NCI-H1105 (cell line): ENCODE measurements at places on chromosomes 16 and 17.
A peak's percentile ranks its signal among the peaks of the same experiment; 100 is the strongest.

DNA sequence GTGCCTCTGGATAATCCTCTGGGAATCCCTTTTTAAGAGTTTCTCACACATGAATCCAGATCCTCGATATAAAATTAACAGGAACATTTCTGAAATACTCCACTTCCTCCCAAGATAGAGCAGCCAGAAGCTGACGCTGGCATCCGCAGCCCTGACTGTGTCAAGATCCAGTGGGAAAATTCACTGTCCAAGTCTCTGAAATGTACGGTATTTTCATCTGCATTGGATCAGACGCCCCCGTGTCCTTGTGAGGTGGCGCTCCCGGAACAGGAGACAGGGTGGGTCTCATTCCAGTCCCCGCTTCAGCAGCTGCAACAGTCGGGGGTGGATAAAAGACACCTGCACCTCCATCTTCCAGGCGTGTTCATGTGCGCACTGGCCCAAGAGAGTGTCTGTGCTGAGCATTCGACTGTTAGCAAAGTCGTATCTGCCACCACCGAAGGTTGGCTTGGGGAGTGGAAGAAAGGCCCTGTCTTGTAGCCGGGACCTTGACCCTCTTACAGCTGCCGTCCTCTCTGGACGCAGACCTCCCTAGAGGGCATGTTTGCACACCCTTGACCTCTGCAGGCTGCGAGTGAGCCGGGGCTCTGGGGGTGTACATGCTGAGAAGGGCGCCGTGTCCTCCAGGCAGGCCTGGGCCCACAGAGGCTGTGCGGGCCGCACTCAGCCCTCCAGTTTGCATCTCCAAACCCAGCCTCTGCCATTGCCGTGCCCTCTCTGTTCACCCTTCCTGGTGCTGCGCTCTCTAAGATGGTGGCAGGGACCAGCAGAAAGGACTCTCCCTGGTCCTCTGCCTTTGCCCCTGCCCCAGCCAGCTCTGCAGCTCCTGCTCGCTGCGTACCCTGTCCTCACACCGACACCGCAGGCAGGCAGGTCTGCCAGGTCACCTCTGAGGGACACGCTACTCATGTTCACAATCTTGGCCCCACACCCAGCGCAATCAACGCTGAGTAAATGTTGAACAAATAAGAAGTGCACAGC is 72.0 kb upstream of the CHMP6 start:
- no peak for DNase-seq

DNA sequence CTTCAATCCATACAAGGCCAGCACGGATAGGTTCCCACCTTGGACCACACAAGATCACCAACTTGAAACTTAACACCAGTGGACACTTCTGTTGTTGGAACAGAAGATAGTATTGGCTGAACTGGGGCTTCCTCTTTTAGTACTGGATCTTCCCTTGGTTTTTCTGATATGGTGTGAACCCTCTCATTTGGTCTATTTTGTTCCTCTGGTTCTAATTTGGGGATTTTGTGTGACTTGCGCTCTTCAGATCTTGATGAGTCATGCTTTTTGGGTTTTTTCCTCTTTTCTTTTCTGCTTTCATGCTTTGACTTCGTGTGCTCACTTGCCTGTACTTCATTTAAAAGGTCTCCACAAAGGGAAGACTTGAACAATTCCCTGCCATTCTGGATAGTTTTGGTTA is 39.0 kb downstream of the SOST start:
- DNase-seq, result no peak

- no peak for DNase-seq
Measured at GRCh38 chr17:38594152-38594551, 11.6 kb downstream of the SRCIN1 start.

DNA sequence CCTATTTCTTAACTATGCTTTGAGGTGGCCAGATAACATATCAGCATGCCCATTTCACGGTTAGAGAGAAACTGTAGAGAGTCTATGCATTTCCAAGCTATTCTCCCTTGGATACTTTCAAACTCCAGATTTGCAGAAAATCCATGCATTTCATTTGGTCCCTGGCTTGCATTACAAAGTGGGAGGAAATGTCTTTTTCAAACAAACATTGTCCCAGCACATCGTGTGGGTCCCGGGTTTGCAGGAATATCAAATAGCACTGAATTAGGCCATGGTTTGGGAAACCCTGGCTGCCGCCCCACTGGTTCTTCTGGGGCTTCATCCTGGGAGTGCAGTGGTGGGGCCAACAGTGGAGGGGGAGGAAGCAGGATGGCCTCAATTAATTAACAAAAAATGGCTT is 171.9 kb downstream of the IRX5 start:
- DNase-seq, result no peak

GRCh38 chr16:85832570-85833218 is 33.2 kb downstream of the COX4I1 start:
- no peak for DNase-seq

DNA sequence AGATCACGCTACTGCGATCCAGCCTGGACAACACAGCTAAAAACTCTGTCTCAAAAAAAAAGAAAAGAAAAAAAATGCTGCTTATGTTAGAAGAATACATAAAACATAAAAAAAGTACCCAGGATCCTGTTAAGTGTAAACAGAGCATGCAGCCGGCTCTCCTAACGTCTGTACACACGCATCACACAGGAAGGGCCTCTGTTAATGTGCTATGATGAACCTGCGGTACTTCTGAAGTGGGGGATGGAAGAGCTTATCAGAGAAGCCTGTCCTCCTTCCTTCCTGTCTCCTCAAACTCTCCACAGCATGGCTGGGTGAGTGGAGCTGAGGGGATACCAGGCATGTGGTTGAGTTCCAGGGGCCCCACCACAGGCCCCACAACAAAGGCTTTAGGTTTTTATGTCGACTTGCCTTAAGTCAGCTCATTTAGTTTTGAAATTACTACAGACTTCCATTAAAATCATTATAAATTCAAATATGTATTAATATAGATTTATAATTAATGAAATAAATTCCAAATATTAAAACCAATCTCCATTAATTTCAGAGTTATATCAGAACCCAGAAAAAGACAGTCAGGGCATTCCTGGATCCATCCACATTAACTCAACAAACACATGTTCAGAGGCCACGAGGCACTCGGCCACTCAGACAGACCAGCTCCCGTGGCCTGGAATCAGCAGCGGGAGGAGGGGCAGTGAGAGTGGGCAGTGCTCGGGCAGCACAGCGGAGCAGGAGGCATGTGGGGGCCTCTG is 11.7 kb downstream of the CCDC57 start:
- no peak for DNase-seq

- no peak for DNase-seq
Measured at GRCh38 chr16:57270221-57271062, 14.0 kb downstream of the PLLP start.

GRCh38 chr16:66894948-66895688 is 14.8 kb downstream of the PDP2 start:
- DNase-seq, result peak; percentile 33

DNA sequence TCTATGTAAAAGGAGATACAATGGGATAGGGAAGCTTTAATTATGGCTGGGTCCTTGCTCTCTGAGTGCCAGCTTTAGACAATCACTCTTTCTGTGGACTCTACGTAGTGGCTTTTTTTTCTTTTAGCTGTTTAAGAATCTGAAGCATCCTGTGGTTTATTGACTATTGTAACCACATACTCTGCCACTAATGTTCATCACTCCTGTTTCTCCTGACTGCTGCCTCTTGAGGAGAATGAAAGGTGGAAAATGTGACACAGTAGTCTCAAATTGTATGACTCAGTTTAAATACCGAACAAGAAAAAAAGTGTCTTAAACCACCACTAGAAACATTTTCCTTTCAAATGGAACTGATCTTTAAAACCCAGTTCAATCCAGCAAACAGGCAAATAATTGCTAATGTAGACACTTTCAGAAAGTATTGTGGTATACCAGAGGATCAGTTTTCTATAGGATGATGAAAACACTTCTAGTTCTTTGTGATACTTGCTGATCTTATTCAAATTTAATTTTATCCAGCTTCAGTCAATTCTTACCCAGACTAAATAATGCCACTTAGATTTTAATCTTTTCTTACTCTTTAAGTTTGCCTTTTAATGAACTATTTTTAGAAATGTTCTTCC is 302.7 kb upstream of the PMFBP1 start:
- DNase-seq, result no peak

GRCh38 chr17:16923904-16924695 is 47.8 kb downstream of the TNFRSF13B start:
- DNase-seq, result no peak

DNA sequence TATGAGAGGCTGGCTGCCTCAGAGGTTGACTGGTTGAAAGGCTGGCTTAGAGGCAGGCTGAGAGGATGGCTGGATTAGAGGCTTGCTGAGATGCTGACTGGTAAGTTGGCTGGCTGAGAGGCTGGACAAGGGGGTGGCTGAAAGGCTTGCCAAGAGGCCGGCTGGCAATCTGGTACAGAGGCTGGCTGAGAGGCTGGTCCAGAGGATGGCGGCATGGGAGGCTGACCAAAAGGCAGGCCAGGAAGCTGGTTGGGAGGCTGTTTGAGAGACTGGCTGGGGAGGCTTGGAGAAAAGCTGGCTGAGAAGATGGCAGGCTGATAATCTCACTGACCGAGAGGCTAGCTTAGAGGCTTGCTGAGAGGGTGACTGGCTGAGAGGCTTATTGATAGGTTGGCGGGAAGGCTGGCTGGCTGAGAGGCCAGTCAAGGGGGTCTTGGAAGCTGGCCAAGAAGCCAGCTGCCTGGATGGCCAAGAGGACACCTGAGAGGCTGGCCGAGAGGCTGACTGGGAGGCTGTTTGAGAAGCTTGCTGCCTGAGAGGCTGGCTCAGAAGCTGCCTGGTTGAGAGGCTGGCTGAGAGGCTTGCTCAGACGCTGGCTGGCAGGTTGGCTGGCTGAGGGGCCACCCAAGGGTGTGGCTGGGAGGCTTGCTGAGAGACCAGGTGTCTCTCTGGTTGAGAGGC is 34.2 kb upstream of the ACSM2B start:
- peak; percentile 78 for DNase-seq

DNA sequence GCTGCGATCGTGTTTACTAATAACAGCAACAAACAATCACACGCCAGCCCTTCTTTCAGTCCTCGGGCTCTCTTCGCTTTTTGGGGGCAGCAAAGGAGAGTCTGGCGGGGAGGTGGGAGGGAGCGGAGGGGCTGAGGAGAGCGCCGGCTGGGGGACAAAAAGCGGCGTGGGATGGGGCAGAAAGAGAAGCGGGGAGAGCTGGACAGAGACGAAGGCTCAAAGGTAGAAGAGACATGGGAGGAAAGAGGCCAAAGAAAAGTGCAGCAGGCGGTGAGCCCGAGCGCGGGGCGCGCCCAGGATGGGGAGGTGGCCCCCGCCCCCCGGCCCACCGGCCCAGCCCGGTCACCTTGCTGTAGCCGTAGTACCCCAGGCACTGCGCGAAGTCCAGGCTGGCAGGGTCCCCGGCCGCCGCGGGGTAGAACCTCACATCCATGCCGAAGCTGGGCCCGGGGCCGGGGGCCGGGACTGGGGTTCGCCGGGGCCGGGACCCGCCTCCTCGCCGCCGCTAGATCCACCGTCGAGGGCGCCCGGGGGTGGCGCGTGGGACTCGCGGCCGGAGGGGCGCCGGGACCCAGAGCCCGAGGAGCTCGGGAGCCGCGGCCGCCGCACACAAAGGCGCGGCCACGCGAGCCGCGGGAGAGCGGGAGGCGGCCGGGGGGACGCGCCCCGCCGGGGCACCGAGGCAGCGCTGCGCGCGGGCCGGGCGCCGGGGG is 496 bp downstream of the TOX3 start:
- DNase-seq, result no peak

- no peak for DNase-seq
Measured at GRCh38 chr16:23185656-23186055, 3.1 kb downstream of the SCNN1G start.

- no peak for DNase-seq
Measured at GRCh38 chr16:373848-374615, 3.7 kb upstream of the MRPL28 start.

DNA sequence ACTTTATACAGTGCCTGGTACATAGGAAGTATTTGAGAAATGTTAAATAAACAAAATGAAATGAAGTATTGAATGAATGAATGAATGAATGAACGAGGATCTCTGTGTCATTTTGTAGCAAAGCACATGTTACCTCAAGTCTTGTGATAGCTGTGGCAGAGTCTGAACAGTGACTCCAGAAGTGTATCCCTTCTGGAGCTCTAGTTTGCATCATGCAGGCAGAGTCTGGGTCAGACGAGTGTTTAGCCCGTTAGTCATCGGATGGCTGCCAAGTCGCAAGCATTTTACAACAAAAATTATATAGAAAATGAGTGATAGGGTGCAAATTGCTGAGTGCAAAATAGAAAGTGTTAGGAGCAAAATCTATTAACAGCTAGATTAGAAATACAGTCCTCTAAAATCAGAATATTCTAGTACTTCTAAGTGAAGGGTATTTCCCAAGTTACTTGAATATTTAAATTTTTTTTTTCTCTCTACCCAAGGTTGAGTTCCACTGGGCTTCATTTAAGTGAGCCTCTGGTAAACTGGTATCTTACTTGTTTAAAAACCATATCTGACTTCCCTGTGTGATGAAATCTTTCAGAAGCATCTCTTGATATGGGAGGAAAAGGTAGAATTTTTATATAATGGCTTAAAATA is 113.3 kb downstream of the FTO start:
- no peak for DNase-seq

DNA sequence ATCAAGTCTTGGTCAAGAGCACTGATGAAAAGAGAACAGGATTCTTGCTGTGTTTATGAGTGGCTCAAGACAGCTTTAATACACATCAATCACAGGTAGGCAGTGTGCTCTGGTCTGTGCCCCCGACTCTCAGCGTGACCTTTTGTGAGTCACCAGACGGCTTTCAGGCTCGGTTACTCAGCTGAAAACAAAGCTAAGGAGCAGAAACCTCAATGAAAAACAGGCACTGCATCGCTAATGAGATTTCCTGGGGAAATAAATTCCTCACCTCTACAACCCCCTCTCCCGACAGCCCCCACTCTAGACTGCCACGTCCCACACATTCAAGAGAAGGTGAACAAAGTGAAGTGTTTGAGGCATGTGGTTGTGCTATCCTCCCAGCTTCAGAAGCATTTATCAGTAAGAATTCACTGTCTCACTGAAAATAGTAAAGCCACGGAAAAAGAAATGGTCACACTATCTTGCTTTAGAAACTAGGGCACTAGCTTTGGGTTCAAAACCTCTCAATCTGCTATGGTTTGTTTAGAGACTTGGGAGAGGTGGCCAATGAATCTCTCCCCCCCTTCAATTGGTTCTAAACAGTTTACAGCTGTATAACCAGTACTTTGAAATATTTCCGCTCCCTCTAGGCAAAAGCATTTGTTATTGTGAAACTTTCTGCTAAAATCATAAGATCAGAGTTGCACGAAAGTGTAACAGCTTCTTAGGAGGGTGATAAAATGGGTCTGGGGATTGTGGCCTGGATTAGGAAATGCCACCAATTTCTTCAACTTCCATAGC is 199.5 kb upstream of the PMFBP1 start:
- no peak for DNase-seq

- no peak for DNase-seq
Measured at GRCh38 chr17:46984341-46984740, 5.3 kb upstream of the RPRML start.

- DNase-seq, result no peak
Measured at GRCh38 chr17:63838631-63839171, 3.8 kb downstream of the SMARCD2 start.

- no peak for DNase-seq
Measured at GRCh38 chr16:48503336-48503735, 106.6 kb downstream of the N4BP1 start.

- DNase-seq, result no peak
Measured at GRCh38 chr16:3458278-3458851, 14.9 kb downstream of the NAA60 start.

- no peak for DNase-seq
Measured at GRCh38 chr17:67647482-67647881, 70.3 kb upstream of the NOL11 start.
